ENCODE measurements at places on chromosomes 5 and 9. TPM values are rescaled to one million over a fixed set of nuclear protein-coding genes. Genes with fewer than 3 reads are reported as not detected.

The PCA3 gene
- 0.58 TPM for total RNA-seq

The ACOT12 gene
- 0.18 TPM for total RNA-seq

The PCDHA1 gene
- 0.04 TPM for total RNA-seq

The KIF4B gene
- under 0.01 TPM for total RNA-seq

The MARCOL gene
- total RNA-seq = not detected

The C9orf85 gene
- total RNA-seq = 25.0 TPM

The KYAT1 gene
- 4.7 TPM for total RNA-seq

The PLPPR1 gene
- 2.3 TPM for total RNA-seq

The FOXD4 gene
- total RNA-seq = 0.58 TPM

The GRAMD2B gene
- total RNA-seq = 8.0 TPM

The IRGM gene
- total RNA-seq = not detected
